ENCODE measurements at places on chromosomes 1 and 21.

DNA sequence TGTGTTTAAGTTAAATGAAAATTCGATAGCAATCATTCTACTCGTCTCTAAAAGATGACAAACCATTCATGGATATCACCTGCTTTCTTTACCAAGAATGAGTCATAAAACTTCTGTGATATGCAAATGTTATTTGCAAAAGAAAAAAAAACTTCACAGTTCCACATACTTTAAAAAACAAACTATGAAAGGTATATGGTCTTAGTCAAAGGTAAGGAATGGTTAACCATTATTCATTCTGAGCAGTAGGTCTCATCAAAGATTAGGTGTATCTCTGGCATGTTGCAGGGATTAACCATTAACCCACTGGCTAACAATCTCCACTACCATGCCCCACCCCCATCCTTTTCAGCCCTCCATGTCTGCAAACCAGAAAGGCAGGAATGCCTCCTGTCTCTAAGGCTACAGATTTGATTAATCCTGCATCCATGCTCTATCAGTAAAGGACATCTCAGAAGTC, 44.4 kb downstream of the PTPN14 start:
- DNase-seq: no peak

DNA sequence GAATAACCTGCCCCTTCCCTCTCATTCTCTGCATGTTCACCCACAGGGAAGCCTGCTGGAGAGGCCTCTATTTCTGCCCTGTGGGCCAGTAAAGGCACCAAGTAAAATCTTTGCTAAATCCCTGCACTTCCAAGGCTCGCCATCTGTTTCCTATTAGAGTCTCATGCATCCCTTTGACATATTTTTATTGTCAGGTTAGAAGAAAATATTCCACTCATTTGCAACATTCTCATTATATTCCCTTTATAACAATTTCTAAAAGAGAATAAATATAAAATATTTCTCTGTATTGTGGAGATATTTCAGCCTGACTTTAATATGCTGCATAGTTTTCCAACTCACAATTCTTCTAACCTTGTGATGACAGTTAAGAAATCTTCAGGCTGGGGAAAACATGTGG, 340.4 kb upstream of the VAMP3 start:
- DNase-seq: no peak

- no peak for DNase-seq
Measured at GRCh38 chr1:101148980-101149379, 87.8 kb upstream of the S1PR1 start.

DNA sequence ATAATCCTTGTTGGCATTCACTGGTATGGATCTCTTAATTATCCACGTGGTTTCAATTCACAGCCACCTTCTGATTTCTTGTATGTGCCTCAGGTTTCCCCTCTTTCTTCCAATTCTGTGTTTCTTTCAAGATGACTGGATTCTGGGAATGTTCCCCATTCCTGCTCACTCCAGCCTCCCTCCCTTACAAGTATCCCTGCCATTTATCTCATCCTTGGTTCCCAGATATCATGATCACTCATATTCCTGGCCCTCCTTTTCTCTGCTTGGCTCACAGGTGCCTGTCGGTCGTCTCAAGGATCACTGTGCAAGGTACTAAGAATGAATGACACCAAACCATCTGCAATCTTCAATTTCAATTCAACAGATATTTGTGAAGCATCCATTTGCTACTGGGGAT, 279.2 kb downstream of the ASTN1 start:
- no peak for DNase-seq

DNA sequence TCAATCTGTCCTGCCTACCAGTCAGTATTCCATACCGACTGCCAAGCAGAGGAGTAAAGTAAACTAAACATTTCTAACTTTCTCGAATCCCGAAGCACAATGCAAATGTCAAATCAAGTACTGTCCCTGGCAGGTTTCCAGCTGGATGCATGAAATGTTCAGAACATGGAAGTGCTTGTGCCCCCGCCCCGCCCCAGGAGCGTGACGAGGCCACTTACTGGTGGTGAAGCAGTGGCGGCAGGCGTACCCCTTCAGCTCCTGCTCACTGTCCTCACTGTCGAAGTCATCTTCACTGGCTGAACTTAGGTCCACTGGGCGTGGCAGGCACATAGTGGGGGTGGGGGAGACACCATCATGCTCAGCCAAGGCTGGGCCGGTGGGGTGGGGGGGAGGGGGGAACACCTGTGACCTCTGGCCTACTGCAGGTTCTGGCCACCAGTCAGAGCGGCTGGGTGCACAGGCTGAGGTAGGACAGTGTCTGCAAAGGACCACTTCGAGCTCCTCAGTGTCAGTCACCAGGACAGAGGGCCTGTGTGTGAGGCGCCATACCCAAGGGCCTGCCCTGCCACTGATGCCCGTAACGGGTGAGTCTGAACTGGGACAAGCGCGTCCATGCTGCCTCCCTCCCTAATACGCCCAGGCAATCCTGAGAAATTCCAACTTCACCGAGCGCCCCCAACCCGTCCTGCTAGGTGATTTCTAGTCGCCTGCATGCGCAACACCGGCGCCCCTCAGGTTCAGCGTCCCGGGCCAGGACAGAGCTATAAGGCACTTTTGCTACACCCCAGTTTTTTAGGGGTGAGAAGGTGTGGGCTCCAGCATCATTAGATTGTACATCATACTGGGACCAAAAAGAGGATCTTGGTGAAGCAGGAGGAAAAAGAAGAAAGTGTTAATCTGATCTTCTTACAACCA, 46.9 kb downstream of the SLC45A1 start:
- peak; percentile 72 for DNase-seq

DNA sequence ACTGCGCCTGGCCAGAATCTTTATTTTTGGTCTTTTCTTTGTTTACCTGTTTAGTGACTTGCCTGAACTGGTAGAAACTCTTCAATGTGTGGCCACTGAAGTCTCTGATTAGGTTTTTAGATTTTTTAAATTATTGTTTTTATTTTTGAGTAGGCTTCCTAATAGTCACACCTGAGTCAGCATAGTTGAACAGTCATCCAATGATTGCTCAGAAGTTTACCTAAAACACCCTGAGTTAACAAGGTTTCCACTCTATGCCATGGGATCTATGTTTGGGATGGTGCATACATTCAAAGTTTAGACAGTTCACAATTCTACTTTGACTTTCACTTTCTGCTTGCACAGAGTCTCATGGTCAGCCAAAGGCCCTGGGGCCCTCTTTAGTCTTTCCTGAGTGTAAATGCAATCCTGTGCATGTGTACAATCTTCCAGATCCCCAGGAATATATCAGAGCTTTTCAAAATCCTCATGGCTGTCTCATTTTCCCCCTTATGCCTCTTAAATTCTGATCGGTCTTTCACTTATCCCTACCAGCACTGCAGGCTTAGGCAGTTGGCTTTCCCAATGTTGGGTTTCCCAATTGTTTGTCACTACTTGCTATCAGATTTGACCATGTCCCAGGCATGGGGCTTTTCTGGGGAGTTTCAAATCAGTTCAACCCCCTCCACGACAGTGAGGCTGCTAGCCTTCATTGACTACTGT, 114.4 kb upstream of the RAB3GAP2 start:
- DNase-seq: no peak

GRCh38 chr1:24742090-24742938, 2.9 kb upstream of the CLIC4 start:
- no peak for DNase-seq

DNA sequence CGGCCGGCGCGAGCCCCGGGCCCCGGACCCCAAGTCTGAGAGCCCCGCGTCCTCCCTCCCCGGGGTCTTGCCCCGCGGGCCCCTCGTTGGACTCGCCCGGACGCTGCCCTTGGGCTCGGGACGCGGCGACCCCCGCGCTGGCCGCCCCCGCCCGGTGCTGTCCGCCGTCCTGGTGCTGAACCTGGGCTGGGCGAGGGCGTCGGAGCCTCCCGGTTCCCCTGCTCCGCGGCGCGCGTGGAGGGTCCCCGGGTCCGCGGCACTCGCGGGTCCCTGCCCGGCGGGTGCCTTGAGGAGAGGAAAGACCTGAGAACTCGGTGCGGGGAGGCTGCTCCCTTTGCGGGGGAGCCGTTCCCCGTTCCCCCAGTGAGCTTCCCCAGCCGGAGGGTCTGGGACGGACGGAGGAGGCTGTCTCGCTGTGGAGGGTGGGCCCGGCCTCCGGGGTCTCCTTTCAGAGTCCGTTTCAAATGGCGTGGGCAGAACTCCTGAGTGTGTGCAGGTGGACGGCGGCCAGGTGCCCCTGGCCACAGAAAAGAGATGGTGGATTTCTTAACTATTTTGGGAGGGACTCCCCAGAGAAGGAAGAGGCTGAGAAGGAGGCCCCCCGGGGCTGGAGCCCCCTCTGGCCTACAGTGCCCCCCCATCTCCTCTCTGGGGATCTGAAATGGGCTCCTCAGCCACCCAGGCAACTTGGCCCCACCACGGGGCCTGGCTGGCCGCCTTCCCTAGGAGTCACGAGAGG, 595 bp downstream of the GABRD start:
- no peak for DNase-seq

- no peak for DNase-seq
Measured at GRCh38 chr1:56520016-56520601, 59.3 kb downstream of the PLPP3 start.

- DNase-seq: peak; percentile 86
Measured at GRCh38 chr1:116956378-116956777, 45.2 kb upstream of the CD101 start.

DNA sequence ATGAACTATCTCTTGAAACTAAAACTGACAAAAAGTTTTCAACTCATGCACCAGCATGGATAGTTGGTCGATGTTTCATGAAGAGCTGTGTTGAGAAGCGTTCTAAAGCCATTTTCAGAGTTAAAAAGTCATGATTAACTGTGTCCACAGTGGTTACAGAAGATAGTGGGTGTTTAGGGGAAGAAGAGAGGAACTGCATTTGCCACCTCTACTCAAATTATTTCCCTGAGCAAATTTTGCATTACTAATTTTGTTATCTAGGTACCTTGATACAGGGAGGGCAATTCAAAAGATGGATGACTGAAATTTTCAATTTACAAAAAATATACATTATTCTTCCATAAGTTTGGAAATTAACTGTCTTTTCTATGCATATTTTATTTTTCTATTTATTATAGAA, 15.5 kb downstream of the SAMSN1 start:
- DNase-seq: no peak

DNA sequence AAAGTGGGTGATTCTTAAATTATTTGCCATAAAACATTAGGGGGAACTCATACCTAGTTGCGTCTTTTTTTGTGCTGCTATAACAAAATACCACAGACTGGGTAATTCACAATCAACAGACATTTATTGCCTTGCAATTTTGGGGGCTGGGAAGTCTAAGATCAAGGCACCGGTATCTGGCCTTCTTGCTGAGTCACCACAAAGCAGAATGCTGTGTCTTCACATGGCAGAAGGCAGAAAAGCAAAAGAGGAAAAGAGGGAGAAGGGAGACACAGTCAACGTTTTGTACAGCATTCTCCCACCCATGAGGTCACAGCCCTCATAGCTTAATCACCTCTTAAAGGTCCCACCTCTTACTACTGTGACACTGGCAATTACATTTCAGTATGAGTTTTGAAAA, 291.0 kb downstream of the CHRM3 start:
- no peak for DNase-seq

GRCh38 chr1:64517640-64518039, 47.7 kb downstream of the CACHD1 start:
- DNase-seq: no peak

DNA sequence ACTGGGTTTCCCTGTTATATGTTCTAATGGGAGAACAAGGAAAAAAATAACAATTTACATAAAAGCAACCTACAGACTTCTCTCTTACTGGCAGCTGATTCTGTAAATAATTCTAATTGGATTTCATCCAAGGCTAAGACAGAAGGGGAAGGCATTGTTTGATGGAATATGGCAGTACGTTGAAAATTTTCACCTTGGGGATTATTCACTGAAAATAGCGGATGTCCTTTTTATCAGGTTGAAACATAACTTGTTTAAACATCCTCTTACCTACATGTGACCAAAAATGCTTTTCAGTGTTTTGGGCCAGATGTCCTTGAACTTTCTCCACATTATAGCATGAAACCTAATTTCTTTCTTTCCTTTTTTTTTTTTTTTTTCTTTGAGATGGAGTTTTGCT, 24.9 kb downstream of the TSNAX start:
- DNase-seq: no peak

DNA sequence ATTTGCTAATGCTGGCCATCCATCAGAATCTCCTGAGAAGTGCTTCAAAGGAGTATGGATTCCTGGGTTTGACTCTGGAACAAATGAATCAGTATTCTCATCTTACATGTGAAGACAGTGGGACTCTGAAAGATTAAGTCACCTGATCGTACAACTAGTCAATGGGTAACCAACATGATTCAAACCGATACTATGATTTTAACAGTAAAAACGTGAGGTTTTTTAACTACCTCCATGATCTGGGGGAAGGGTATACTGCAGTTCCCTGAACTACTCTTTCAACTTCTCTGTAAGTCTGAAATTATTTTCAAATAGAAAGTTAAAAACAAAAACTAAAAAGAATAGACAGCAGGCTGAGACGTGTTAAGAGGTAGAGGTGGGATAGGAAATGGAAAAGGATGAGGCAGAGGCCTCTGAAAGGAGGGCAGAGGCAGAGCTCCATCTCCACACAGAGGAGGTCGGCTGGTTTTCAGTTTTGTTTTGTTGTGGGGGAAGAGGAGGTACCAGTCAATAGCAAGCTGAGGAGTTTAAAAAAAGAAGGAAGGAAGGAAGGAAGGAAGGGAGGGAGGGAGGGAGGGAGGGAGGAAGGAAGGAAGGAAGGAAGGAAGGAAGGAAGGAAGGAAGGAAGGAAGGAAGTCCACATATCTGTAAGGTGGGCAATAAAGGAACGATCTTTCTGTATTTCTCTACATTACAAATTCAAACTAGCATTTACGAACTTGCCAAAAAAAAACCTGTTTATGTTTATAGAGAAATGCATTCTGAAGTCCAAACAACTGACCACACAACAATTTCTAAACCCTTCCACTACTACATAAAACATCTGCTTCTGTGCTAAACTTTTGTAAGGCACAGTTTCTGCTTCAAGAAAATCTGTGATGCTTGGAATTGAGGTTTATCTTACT, 213.1 kb downstream of the RERE start:
- no peak for DNase-seq

DNA sequence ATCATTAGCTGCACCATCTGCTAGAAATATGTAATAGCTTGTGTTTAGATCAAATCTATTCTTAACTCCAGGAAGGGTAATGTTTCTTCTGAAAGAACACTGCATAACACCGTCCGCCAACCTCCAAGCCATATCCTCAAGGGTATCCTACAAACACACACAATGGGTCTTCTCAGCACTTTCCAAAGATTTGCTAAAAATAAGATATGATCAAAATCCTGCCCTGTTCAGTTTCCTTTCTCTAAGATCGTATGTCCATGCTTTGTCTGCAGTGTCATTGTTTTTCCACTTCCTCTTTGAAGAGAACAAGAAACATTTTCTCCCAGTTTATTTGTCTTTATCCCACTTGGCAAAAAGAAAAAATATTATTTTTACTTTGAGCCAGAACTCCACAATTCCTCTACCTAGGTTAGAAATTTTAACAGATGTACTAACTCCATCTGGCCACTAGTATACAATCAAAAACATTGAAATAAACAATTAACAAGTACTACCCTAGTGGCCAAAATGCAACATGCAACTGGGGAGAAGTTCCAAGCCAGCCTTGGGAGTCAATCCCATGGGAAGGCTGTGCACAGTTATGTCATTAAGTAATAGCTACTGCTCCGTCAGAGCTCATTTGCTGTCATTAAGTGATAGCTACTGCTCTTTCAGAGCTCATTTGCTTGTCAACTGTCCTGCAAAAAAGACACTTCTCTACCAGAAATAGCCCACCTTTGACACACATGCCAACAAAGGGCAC, 37.8 kb downstream of the FRRS1 start:
- DNase-seq: no peak

- DNase-seq: no peak
Measured at GRCh38 chr1:54331843-54332463, 74.2 kb downstream of the SSBP3 start.
